ENCODE measurements at places on chromosomes 4 and X.
A peak's percentile ranks its signal among the peaks of the same experiment; 100 is the strongest.

GRCh38 chr4:18111081-18111480 lies 89.5 kb upstream of the LCORL start:
- no peak for DNase-seq

GRCh38 chr4:83651846-83652245 lies 115.9 kb downstream of the GPAT3 start:
- DNase-seq, result no peak

GRCh38 chr4:124737619-124738018 lies 25.1 kb upstream of the ANKRD50 start:
- no peak for DNase-seq

- DNase-seq, result no peak
These were observed 15.0 kb downstream of the SCARB2 start for GRCh38 chr4:76198411-76199237.

GRCh38 chr4:117796677-117797076 lies 237.6 kb upstream of the NDST3 start:
- DNase-seq, result no peak

- no peak for DNase-seq
These were observed 218.0 kb upstream of the AGA start for GRCh38 chr4:177660223-177660622.

GRCh38 chr4:184324939-184325477 lies 107.3 kb upstream of the ENPP6 start:
- no peak for DNase-seq

- no peak for DNase-seq
These were observed 8.5 kb upstream of the AKAP17A start for GRCh38 chrX:1582686-1583437.

- no peak for DNase-seq
These were observed 443.7 kb upstream of the RASGEF1B start for GRCh38 chr4:81915430-81915829.

DNA sequence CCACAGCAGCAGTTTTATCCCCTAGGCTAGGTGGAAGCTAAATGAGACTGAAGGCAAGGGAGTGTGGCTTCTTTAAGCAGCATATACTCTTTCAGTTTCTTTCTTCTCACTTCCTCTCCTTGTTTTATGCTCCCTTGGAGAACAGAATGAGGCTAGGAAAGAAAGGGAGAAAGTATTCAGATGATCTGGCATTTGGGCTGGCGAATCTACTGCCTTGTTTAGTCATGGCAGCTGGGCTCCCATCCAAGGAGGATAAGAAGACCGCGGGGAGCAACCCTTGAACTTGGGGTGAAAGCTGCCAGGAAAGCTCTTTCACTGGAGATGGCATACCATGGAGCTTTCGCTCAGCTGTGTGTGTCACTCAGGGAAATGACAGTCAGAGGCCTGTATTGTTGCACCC lies 72.1 kb downstream of the ARHGEF38 start:
- DNase-seq, result no peak

DNA sequence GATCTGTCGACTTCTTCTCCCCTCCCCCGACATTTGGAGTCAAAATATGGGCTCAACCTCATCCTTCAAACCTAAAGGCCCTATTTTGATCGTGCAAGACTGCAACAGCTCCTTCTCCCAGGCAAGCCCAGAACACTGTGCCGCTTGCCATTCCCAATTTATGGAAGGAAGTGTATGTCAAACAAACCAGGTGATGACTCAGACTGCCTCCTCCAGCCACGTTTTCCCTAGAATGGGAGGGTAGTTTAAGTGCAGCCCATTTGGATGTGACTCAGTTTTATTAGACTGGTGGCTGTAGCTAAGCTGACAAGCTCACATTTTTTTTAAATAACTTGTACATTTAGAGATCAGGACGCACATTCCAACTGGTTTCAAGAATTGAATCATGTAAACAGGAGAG lies 570.4 kb upstream of the DIPK2B start:
- peak; percentile 75 for DNase-seq

GRCh38 chr4:184853436-184853835 lies 27.7 kb upstream of the ACSL1 start:
- DNase-seq, result no peak

GRCh38 chrX:45862801-45863200 lies 662.1 kb upstream of the DIPK2B start:
- no peak for DNase-seq

DNA sequence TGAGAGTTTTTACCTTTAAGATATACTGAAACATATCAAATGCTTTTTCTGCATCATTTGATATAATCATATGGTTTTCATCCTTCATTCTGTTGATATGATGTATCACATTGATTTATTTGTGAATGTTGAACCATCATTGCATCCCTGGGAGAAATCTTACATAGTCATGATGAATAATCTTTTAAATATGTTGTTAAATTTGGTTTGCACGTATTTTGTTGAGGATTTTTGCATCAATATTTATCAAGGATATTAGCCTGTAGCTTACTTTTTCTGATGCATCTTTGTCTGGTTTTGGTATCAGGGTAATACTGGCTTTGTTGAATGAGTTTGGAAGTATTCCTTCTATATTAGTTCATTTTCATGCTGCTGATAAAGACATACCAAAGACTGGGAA lies 541.4 kb downstream of the TLL1 start:
- no peak for DNase-seq

GRCh38 chr4:119284876-119285780 lies 36.8 kb downstream of the FABP2 start:
- no peak for DNase-seq

DNA sequence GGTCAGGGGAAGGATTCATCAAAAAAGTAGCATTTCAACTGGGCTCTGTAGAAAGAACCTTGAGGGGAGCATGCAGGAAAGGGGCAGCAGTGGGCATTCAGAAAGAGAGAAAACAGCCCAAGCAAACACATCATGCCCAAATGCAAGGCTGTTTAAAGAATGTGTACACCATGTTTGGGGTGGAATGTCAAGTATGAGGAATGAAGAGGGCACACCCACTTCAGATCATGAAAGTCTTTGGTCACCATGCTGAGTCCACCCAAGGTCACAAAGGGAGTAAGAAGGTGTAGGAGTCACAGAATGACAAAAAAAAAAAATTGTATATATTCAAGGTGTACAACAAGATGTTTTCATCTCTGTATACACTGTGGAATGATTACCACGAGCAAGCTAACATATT lies 9.4 kb downstream of the S100G start:
- no peak for DNase-seq

DNA sequence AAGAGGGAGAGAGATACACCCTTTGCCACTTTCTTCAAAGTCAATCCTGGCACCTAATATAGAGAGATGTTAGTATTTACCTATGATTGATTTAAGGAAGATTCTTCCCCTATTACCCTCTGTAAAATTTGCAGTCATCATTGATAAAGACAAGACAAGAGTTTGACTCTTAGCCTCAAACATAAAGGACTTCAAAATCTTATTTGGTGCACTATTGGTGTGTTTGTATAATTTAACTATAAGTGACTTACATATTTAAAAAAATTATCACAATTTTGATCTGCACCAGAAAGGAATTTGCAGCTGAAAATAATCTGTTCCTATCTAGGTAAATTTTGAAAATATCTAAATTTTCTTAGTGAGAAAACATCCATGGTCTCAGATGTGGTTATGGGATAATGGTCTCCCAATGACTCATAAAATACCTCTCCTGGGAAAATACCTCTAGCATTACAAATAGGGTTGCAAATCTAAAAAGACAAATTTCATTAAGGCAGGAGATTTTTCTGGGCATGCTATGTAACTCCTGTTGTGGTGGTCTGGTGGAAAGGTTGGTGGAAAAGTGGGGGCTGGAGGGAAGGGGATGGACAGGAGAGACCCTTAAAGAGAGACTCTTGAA lies 173.6 kb upstream of the MED14 start:
- DNase-seq, result no peak

All from AG04449 (cell line).